ENCODE measurements at places on chromosomes 11 and 22.

DNA sequence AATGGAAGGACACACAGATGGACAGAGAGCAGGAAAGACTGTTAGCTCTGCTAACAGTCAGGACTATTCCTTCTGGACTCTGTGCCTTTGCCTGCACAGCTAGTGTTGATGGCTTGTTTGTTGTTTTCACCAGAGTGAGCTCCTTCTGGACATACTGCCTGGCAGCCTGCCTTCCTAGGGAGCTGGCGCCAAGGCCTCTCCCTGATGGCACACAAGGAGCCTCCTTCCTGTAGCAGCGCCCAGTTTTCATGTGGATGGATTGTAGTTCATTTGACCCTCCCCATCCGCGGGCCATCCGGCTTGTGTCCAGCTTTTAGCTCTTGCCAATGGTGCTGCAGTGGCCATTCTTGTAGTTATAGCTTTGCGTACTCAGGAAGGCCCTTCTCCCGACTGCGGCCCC, 16.6 kb upstream of the BCR start:
- no peak for DNase-seq

- peak; percentile 6 for DNase-seq
Observed at GRCh38 chr22:28329186-28330073, 350.2 kb downstream of the TTC28 start.

DNA sequence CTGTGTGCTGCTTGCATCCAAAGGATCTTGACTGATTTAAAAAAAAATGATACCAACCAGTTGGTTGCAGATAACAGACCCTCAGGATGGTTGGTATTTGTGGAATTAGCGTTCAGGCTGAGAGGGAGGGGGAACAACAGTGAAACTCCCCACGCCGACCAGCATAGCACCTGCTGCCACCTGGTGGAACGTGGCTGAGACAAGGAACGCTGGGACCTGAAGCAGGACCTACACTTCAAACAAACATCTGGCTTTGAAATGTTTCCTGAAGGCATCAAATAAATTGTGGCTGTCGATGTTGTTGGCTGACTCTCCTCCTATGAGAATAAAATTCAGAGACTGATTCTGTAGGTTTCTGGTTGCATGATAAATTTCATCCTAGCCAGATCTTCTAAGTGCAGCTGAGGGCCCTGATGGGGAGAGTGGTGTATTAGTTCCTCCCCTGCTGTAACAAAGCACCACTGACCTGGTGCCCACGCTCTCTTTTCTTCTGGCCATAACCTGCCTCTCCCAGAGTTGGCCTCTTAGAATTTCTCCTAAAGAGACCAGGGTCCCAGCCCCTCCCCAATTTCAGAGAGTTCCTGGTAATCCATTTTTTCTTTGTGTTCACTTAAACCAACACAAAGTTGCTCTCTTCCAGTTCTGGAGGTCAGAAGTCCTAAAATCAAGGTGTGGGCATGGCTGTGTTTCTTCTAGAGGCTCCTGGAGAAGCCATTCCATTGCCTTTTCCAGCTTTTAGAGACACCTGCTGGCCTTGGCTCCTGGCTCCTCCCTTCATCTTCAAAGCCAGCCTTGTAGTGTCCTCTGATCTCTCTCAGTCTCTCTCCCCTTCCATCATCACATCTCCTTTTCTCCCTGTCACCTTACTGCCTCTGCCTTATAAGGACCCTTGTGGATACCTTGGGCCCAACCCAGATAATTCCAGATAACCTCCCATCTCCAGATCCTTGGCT, 17.3 kb downstream of the APOL2 start:
- no peak for DNase-seq

- no peak for DNase-seq
Observed at GRCh38 chr11:118883368-118884071, at the start of gene CXCR5. CXCR5 (plus strand) TSS chr11:118883892; CDS start chr11:118883942, 50 bp downstream.

DNA sequence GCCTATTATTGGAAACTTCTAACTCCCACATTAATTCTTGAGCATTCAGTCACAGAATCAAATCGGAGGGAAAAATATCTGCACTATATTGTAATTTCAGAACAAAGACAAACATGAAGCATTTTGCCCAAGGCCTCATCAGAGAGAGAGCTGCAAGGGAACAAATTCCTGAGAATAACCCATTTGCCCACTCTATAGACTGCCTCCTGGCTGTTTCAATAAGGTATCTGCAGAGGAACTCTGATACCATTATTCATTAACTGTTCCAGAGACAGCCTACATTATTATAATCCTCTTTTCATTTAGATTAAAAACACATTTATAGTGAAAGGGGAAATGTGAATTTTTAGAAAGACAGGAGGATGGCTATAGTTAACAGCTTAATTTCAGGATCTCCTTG, 663.9 kb downstream of the DLG2 start:
- no peak for DNase-seq

GRCh38 chr11:17102462-17102861, 25.0 kb upstream of the RPS13 start:
- no peak for DNase-seq

GRCh38 chr11:69414773-69415187, 66.7 kb upstream of the LINC01488 start:
- DNase-seq, result no peak
